NK-92 treated with Interleukin-12 subunit alpha and Interleukin-12 subunit beta, amount 100 ng/mL, for 24 hours (cell line): ENCODE measurements at places on chromosomes 5 and 9.

DNA sequence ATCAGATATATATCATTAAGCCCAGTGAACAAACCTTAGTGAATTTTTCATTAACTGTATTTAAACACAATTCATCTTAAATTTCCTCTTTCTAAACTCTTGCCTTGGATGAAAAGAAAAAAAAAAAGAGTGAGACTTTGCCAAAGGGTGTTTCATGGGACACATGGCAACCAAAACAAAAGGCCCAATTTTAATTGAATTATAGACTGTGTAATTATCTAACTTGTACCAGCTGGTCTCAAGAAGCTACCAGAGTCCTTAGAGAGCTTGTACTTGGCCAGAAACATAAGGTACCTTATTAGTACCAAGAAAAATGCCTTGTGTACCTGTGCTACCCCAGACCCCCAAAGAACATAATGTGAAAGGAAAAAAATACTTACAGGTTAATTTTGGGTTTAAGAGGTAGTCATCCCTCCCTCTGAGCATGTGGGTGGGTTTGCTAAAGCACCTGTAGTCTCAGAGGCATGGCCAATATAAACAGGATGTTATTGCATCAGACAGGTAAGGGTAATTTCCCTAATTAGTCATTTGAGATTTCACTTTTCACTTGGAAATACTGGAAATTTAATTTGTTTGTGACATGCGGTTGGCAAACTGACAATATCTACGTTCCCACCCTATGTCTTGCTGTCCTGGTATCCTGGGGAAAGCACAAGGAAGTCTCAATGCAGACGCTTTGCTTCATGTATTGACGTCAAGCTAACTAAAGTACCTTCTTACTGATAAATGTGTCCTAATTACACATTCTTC lies 90.1 kb downstream of the SNCAIP start:
- no peak for DNase-seq

DNA sequence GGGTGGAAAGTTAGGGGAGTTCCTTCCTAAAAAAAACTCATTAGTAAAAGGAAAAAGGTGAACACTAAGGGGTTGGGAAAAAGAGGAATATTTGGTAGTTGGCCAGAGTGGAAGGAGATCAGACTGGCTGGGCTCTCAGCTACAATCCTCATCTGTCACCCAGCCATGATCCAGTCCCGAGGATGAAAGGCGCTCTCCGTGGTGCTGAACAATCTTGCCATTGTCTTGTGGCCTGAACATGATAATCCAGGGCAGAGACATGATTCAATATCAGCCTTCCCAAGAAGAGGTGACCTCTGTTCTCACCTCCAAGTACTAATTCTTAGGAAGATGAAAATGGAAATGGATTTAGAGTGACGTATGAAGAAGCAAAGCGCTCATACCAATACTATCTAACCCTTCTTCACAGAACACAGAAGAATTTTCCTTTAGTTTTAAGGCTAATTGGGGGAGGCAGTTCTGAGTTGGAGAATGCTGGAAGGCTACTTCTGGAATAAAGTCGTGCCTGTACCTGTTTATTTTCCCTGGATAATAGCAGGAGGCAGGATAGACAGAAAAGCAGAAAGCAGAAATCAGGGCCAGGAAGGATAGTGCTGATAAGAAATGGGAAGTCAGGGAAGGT lies 36.6 kb upstream of the MYORG start:
- no peak for DNase-seq

DNA sequence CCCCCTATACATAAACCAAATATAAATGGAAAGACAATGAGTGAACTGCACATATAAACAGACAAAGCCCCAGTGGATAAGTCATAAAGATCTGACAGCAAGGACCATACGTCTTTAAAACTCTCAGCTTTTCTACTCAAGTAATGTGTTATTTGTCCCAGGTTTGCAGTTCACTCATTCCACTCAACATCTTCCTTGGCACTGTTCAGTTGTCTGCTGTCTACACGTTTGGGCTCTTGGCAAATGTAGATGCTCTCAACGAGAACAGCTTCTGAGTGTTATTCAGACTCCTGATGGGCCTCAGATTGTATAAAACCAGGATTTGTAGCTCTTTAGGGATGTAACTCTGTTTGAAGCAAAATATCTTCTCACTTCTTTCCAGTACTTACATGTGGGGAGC lies 198.2 kb upstream of the SEMA6A start:
- DNase-seq: no peak

DNA sequence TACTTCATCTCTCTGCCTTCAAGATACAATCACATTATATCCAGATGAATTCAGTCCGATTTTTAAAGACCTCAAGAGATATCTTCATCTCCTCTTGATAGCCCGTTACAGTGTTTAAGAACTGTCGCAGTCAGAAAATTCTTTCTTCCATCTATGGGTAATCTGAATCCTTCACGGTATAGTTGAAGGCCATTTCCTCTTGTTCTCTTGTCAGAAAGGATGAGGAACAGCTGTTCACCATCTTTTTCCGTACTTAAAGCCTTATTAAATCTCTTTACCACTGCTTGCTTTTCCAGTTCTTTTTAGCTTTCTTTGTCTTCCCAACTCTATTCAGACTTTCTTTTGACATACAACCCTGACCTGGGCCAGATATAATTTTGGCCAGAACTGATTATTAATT lies 121.8 kb downstream of the XRCC4 start:
- no peak for DNase-seq

GRCh38 chr9:19116107-19116790 lies 11.0 kb downstream of the PLIN2 start:
- peak; percentile 39 for DNase-seq

- DNase-seq: no peak
Observed at GRCh38 chr5:6814816-6815215, 101.6 kb downstream of the TENT4A start.

- DNase-seq: no peak
Observed at GRCh38 chr9:20994486-20994885, 37.0 kb downstream of the HACD4 start.

DNA sequence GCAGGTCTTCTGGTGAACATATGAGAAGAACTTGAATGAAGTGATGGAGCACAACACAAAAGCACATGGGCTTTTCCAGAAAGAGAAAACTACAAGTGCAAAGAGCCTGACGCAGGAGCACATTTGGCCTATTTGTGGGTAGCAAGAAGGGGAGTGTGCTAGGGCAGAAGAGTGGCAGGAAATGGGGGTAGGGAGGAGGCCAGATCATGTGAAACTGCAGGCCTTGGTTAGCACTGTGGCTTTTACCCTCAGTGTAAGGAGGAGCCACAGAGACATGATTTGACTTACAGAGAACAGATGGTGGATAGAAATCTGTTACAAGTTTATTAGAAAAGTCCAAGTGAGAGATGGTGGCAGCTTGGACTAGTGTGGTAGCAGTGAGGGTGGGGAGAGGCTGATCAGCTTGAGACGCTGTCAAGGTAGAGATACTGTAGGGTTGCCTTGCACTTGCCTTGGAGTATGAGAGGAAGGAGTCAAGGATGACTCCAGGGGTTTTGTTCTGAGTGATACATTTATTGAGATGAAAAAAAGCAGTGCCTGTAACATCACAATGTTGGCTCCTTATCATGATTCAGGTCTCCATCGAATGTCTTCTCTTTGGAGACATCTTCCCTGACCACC lies 126.7 kb downstream of the PPP2R2B start:
- DNase-seq: peak; percentile 69

DNA sequence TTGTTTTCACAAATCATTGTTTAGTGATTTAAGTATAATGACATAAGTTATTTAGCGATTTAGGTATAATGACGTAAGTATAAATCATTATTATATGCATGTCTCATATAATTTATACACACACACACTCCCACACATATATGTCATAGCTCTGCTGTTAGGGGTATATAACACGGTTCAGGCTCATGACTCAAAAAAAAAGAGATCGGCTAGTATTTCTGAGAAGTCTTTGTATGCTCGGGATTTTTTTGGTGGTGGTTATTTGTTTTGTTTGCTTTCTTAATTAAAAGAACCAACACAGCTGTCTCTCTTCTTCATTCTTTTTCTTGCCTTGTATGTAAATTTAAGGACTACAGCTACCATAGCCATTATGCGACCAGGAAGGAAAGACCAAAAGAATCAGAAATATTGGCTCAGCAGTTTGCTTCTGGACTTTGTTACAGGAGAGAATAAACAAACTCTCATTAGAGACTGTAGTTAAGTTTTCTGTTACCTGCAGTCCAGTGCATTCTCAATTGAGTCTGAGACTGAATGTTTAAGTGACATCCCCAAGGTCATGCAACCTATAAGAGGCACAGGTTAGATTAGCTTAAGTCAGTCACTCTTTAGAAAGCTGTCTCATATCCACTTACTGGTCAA lies 83.2 kb upstream of the NREP start:
- DNase-seq: no peak

DNA sequence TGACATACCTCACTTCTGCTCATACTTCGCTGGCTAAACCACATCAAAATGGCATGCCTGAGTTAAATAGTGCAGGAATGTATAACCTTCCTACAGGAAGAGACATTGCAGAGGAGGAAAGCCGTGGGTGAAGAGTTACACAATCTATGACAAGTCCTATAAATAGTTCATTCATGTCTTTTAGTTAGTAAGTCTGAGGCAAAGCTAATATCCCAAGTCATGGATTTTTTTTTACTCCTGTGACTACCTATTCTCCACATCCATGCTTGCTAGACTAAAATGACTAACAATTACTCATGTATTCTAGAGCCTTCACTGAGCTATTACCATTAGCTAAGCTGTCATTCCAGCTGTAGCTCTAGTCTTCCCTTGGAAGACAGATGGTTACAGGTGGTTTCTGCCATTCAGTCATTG lies 391.3 kb downstream of the NR2F1-AS1 start:
- DNase-seq: no peak

DNA sequence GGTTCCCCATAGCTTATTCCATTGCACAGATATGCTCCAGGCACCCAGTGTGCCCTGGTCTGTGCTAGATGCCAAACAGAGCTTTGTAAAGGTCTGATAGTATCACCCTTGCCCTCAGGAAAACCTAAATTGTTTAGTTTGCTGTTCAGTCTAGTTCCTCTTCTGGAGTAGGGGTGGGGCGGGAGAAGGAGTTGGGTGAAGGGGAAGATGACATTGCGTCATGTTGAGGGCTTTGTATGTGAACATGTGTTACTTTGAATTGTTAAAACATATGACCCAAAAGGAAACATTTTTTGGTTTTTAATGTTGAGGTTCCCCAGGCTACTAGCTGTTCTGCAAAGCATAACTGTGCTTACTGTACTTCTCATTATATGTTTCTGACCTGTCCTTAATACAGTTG lies 40.6 kb downstream of the HACD4 start:
- no peak for DNase-seq

DNA sequence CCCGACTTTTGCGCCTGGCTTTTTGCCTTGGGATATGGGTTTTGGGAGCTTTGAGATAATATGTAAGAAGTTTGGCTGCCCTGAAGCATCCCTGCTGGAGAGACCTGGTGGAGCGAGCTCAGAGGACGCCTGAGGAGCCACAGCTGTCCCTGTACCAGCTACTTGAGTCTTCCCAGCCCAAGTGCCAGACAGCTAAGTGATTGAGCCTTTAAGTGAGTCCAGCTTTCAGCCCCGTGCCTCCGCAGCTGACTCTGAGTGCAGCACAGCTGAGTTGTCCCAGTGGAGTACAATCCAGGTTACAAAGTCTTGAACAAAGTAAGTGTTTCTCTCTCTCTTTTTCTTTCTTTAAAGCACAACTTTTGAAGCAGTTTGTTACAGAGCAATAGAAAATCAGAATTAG lies 203.8 kb upstream of the DAP start:
- no peak for DNase-seq

DNA sequence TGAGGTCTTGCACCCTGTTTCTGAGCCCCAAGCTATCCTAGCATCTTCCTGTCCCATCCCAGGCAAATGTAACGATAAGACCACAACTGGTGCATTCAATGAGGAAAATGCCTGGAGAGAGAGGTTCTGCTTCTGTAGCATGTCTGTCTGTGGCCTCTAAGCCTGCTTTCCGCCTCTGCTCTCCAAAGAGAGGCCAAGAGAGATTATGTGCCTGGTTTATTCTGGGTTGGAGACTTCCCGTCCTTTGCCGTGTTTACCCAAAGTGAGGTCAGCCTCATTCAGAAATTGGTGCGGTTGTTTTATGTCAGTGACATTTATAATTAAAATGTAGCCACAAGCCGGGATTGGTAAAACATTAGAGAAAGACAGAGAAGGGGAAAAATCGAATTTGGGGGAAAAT lies 77.8 kb downstream of the FGF1 start:
- DNase-seq: no peak

DNA sequence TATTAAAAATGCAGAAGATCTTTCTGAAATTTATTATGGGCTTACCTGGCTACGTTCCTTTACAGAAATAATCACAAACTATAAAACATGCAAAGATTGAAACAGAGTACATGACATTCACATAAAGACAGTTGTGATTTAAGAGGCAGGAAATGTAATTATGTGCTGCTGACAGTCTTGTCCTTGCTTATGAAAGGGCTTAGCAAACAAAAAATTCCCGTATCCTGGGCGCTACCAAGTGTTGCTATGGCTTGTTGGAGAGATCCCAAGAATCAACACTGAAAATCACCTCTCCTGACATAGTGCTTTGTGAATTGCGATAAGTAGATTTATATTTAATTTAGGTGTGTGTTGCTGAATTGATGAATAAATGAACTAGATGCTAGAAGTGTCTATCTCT lies 352.5 kb upstream of the C9orf72 start:
- DNase-seq: no peak

- no peak for DNase-seq
Observed at GRCh38 chr9:87796196-87796595, 70.3 kb downstream of the CTSL start.

GRCh38 chr9:17315341-17315740 lies 180.5 kb downstream of the CNTLN start:
- no peak for DNase-seq

GRCh38 chr9:87239312-87239711 lies 258.4 kb upstream of the DAPK1 start:
- no peak for DNase-seq

DNA sequence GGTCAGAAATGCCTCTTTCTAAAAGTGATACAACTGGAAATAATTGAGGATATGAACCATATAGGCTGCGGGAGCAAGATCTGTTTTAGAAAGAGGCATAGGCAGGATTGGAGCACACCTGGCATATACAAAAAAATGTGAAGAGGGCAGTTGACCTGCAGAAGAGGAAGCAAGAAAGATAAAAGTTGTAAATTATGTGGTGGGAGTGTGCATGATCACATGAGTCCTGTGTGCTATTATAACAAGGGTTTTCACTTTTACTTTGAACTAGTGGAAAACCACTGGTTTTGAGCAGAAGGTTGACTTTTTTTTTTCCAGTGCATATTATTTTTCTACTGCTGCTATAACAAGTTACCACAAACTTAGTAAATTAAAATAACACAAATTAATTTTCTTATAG lies 489.3 kb downstream of the ANXA1 start:
- no peak for DNase-seq

GRCh38 chr9:134335061-134335460 lies 8.8 kb downstream of the RXRA start:
- DNase-seq: no peak

GRCh38 chr5:14445576-14446290 lies 135.9 kb upstream of the OTULINL start:
- DNase-seq: no peak

GRCh38 chr5:88677376-88677895 lies 205.5 kb downstream of the MEF2C start:
- DNase-seq: no peak

- no peak for DNase-seq
Observed at GRCh38 chr9:96382839-96383164, 709 bp downstream of the SLC35D2 start.
